ENCODE measurements at places on chromosomes 2 and 18.

GRCh38 chr2:175166216-175166824 is 1.7 kb downstream of the ATF2 start:
- DNase-seq = no peak

DNA sequence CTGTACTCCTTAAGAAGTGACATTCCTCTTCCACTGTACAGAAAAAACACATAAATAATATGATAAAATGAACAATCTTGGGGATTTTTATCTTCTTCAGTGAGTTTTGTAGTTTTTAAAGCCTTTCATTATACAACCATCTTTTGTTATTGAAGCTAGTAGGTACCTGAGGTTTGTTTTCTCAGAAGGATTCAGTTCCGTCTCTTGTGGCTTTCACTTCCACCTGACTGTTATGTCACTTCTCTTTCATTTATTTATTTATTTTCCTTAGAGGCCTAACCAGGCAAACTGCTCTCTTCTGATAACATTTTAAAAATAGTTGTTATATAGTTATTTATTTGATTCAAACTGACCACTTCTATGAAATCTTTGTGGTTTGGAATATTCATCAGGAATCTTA is 464.2 kb downstream of the CCDC85A start:
- no peak for DNase-seq

- DNase-seq = no peak
Observed at GRCh38 chr18:46632401-46633071, 24.5 kb downstream of the LOXHD1 start.

DNA sequence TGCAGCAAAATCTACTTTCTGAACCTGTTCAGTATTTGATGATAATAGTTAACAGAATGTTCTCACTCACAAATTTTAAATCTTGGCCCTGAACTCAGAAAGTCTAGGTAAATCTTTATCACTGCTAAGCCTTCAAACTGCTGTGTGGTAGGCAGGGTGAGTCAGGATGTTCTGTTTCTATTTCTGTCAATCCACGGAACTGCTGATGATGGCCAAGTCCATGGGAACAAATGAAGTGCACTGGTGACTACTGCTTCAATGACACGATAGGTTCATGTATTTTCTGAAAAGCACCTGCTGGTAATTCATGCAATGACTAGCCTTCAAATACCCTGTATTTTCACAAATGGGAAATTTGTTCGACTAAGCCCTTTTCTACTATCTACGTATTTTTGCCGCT is 14.2 kb downstream of the NIFK start:
- no peak for DNase-seq

- DNase-seq = no peak
Observed at GRCh38 chr2:230895536-230896345, 29.3 kb downstream of the GPR55 start.

- DNase-seq = no peak
Observed at GRCh38 chr2:97751752-97752151, 38.4 kb downstream of the ZAP70 start.

- no peak for DNase-seq
Observed at GRCh38 chr2:120605231-120605935, 130.3 kb upstream of the GLI2 start.

DNA sequence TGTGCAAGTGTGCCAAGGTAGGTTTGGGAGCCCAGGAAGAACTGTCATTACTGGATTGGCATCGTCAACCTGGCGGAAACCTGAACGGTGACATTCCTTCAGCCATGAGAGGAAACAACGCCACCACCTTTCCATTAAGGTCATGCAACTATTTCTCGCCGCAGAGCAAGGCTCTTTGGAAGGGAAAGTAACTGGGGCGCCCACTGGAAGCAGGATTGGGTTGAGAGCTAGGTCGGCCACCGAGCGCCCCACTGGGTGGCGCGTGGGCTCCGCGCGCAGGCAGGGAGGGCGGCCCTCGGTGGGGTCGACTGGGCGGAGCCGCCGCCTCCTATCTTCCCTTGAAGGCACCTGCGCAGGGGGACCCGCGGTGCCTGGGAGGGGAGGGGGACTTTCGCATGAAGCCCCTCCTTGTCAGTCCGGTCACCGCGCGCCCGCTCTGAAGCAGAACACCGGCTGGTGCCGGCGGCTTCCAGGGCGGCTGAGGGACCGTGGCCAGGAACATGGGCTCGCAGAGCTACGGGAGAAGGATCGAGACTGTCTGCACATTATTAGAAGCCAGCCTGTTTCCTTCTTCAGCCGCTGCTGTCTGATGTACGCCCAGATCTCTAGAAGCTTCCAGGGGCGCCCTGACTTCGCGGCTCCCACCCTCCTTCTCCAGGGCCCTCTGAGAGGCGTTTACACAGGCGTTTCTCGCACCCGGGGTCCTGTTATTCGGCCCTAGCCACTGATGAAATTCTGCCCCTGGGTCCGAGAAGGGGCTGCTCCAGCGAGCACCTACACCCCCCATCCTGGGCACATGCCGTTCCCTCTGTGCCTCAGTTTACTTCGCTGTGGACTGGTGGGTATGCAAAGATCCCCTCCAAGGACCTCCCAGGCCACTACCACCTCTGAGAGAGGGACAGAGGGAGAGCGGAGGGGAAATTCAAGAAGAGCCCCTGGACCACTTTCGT is 27.3 kb upstream of the MAL start:
- DNase-seq = no peak

DNA sequence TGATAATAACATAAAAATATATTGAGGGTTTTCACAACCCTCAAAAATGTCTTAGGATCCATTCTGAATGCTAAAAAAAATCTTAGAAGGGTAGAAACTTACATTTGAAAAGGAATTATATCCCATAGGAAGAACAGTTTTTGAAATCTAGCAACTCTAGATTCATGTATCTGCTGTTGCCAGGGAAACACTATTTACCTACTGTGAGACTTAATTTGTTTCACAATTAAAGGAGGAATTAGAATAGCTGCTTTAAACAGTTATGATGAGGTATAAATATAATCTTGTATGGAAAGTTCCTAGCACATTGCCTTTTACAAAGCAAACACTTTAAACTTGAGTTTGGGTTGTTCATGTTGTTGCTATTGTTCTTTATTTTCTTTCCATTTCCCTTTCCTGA is 988.2 kb downstream of the SUCLG1 start:
- no peak for DNase-seq

- DNase-seq = no peak
Observed at GRCh38 chr18:59649591-59649990, 47.6 kb downstream of the CCBE1 start.

DNA sequence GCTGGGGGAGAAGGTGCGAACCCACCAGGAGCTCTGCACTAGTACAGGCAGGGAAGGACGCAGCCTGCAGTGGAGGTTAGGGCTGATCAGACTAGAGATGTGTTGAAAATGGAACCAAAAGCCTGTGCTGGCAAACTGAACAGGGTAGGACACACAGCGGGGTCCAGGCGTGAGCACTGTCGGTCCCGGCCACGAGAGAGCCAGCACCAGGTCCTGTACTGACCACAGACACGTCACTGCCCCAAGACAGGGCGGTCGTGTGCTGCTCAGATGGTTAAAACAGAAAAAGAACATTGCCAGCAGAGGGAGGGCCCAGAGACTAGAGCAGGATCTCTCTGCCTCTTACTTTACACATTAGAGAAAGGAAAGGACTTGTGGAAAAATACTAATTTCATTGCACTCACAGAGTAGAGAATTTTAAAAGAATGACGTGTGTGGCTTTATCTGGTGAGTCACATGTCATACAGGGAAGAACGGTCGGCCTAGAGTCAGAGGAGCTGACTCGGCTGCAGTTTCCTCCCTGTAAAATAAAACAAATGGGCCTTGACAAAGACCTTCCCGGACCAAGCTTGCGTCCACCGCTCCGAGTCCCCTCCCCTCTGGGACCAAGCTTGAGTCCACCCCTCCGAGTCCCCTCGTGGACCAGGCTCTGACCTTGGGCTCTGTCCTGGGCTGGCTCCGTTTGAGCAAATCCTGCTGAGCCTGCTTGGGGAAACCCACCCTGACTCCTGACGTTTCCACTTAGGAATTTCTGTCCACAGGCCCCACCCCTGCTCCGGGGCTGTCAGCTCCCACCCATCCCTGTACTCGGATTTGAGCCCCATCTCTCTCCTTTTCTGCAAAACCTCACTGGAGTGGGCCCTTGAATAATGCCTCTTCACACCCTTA is 16.7 kb upstream of the ADI1 start:
- DNase-seq = no peak

- DNase-seq = no peak
Observed at GRCh38 chr2:129757915-129758783, 221.3 kb upstream of the RAB6C start.

GRCh38 chr18:53457068-53457467 is 767.4 kb downstream of the MBD2 start:
- DNase-seq = no peak

- peak; percentile 28 for DNase-seq
Observed at GRCh38 chr2:45643543-45644542, 7.6 kb upstream of the PRKCE start.

DNA sequence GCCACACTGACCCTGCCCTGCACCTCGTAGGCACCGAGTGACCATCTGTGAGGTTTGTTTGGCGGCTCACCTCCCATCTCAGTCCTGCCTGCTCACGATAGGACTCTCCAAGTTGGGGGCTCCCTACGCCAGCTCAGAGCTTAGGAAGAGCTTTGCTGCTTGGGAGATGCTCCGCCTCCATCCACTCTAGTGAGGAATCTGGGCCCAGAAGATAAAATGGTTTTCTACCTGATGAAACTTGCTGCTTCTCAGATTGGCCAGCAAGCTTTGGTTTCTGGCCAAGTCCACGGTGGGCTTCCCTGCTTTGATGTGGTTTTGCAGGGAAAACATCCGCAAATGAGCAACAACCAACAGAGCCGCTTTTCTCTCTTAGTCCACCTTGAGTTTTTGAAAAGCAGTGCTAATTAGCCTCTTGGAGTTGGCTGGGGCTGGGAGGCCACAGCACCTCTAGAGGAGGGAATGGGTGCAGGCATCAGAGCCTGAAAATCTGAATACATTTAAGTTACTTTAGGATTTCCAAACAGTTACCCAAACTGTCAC is 42.2 kb downstream of the THNSL2 start:
- DNase-seq = no peak

DNA sequence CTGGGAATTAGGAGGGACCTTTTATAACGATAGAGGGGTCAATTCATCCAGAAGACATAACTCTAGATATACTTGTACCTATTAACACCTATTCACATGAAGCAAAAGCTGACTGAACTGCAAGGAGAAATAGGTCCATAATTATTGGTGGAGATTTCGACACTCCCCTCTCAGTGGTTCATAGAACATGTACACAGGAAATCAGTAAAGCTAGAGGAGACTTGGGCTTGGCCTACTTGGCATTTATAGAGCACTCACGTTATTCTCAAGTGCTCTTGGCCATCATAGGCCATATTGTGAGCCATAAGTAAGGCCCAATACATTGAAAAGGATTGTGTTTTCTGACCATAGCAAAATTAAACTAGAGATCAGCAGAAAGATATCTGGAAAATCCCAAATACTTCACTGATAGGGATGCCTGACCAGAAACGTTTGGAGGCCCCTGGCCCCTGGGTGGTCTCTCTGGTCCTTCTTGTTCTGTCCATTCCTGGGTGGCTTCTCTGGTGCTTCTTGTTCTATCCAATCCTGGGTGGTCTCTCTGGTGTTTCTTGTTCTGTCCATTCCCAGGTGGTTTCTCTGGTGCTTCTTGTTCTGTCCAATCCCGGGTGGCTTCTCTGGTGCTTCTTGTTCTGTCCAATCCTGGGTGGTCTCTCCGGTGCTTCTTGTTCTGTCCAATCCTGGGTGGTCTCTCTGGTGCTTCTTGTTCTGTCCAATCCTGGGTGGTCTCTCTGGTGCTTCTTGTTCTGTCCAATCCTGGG is 49.0 kb downstream of the SNED1 start:
- no peak for DNase-seq

DNA sequence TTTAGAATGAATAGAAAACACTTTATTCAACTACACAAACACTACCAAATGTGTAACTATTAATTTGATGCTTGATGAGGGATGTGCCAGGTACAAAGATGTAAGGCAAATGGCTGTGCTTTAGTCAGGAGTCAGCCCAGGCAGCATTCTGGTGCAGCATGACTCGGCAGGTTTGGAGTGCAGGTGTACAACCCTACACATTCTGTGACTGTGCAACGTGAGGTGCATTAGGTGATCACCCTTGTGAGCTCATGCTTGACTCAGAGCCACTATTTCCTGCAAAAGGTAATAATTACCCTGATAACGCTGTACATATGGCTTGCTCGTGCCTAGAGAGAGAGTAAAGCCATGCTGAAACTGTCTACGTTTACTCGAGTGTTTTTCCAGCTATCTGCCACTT is 288.7 kb upstream of the DSEL start:
- no peak for DNase-seq

DNA sequence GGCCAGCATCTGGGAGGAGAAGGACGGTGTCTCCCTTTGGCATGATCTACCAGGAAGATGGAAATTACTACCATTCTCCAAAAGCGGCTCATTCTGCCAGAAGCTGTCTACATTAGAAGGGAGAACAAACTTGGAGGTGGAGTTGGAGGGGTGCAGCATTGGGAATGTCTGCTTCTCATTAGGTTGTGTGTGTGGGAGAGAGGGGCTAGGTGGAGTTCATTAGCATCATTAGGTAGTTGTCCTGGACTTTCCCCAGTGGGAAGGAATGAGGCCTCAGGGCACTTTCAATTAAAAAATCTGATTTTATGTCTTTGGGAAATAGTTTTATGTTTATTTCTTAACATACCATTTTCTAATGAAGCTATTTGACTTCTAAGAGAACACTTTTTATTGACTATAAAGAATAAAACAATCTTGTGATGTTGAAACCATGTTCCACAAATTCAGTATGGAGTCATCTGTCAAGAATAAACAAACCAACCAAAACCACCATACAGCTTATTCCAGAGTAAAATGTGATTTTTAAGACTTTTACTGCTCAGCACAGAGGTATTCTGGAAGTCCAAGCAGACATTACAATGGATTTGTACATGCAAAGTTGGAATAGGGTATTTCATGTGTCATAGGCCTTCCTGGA is 60.6 kb downstream of the VAPA start:
- DNase-seq = no peak

GRCh38 chr2:205270689-205271088 is 411.6 kb upstream of the NRP2 start:
- no peak for DNase-seq

DNA sequence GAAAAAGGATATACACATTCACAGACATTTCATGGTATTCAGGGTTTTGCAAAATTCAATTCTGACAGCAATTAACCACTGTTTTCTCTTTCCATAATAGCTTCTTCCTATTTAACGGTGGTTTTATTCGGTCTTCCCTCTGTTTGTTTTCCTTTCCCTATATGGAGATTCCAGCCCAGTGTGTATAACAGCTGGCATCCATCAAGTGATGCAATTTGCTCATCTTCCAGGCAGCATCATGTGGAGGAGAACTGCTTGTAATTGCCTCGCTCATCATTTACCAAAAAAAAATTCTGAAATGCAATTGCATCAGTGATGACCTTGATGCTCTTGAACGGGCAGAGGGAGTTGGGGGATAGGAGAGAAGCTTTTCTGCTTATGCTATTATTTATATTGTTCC is 165.9 kb upstream of the PGAP1 start:
- DNase-seq = no peak

Measured in C1 segment of cervical spinal cord (tissue), 14 donors.